ENCODE measurements at places on chromosomes 3 and 15.

DNA sequence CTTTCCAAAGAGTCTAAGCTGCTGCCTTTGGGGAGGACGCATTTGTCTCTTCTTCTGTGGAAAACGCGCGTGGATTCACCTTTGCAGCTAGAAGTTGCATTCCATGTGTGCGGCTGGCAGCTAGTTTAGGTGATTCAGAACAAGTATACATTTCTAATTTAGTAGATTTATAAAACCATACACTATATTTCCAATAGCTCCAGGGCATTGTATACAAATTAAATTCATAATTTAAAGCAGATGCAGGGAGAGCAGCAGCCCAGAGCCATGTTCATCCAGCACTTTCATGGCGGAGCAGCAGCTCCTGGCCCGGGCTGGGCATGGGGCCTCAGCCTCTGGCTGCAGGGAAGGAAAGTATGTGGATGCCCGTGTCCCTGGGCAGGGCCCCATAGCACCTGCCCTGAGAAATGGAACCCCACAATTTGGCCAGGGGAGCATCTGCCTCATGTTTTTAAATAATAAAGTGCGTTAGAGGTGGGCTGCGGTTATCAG, 42.8 kb upstream of the SEC22A start:
- DNase-seq: no peak

GRCh38 chr3:59388555-59389270, 338.9 kb upstream of the CFAP20DC start:
- no peak for DNase-seq

DNA sequence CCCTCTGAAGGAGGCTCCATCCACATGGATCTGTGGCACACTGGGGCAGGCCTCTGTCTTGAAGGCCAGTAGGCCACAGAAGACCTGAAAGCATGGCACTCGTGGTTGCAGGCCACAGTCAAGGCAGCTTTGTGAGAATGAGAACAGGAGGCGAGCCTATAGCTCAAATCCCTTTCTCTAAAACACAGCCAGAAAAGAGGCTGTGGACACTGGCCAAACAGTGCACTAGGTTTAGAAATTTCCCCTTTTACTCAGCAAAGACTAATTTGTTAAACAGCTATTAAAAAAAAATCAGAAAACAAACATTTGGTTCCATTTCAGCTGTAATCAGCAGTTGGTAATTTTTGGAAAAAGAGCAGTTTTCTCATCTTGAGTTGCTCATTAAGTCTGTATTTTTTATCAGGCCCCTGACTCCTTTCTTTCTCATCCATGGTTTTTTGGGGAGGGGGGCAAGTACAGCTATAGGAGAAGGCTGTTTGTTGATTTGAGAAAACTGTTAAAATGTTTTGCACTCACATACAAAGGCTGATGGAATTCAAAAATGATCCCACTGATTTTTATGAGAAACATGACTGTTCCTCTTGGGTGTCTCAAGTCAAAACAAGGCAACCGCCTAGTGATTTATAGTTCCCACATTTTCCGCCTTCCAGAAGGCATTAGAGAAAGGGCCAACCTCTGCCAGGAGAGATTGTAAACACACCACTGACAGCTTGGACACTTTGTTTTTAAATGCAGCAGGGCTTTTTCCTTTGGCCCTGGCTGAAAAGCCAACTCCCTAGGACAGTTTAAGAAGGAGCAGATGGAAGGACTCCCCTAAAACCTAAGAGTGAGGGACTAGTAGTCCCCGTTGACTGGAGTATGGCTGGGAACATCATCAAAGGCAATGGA, 28.1 kb downstream of the PARP16 start:
- no peak for DNase-seq

- DNase-seq: no peak
These were observed 26.6 kb downstream of the GABRA5 start for GRCh38 chr15:26893351-26894065.

DNA sequence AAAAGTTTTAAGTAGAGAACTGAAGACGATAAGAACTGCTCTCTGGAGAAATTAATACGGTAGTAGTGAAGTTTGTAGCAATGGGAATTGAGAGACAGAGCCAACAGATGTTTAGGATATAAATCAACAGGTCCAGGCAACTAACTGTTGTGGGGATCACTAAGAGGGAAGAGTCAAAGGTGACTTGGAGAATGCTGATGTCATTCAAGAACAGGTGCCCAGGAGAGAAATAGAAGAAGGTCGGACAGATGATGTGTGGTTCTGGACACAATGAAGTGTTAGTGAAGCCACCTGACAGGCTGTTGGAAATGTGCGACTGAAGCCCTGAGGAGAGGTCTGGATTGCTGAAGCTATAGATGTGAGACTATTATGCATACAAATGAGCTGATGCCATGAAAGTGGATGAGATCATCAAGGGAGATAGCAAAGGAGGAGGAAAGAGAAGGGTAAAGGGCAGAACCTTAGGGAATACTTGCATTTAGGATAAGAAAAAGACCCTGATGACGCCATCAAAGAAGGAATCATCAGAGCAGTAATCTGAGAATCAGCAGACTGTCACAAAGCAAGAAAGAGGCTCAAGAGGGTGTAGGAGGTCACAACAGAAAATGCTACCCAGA, 183.7 kb downstream of the FRMD5 start:
- no peak for DNase-seq

DNA sequence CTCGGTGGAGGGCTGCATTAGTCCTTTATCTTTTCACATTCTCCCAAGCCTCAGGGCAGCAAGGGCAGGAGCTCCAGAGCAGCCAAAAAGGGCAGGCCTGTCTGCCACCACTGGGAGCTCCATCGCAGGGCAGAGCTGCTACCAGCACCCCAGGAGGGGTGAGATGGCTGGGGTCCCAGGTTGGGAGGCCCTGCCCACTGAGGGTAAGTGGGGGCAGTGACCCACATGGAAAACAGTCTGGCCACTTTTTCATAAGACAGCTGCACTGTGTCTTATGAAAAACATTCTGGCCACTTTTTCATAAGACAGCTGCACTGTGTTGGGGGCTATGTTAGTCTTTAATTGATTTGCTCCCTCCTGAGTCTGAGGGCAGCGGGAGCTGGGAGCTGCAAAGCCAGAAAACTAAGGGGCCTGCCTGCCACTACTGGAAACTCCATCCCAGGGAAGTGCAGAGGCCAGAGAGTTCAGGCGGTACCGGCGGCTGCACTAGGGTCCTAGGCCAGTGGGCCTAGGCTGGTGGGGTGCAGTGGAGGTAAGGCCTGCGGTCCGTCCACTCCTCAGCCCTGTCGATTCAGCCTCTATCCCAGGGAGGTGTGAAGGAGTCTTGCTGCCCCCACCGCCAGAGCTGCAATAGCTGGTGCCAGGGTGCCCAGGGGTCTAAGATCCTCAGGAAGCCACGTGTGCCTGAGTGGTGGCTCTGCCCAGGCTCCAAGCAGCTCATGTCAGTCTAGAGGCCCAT, 45.4 kb downstream of the TMCO5A start:
- no peak for DNase-seq

DNA sequence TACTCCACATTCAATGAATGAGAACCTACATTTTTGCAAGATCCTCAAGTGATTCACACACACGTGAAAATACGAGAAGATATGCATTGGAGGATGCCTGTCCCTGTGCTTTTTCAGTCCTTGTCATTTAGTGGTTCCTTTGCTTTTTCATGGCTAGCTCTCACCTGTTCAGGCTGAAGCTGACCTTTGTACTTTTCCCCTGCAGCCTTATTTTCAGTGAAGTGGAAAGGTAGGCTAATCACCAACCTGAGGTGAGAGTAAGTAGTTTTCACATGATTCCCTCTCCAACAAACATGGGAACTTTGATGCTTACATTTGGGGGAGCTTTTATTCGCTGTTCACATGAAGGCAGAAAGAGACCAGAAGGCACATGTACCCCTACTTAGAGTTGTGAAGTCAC, 8.3 kb downstream of the ITPR1 start:
- DNase-seq: no peak

GRCh38 chr3:7075117-7075516, 214.2 kb downstream of the GRM7 start:
- DNase-seq: no peak

DNA sequence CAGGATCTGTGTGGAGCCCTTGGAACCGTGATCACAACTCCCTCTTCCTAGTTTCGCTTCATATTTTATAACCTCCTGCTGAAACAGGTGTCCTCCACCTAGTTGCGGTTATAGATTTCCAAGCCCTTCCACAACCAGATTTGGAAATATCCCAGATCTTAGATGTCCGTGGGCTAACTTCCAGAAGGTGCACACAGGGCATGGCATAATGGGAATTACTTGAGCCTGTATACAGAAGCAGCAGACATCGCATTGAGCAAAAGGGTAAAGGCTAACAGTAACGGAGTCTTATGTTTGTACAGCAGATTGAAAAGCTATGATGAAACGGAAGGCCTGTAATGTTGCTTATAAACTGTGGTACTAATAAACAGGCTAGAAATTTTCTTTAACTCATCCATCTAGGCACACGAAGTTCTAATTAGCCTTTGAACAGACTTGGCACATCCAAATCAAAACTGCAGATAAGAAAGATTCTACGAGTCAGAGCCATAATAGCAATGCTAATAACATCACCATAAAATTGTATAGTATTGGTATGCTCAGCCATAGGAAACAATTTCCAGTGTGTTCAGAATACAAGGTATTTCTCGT, 1.2 kb upstream of the USF3 start:
- DNase-seq: no peak

DNA sequence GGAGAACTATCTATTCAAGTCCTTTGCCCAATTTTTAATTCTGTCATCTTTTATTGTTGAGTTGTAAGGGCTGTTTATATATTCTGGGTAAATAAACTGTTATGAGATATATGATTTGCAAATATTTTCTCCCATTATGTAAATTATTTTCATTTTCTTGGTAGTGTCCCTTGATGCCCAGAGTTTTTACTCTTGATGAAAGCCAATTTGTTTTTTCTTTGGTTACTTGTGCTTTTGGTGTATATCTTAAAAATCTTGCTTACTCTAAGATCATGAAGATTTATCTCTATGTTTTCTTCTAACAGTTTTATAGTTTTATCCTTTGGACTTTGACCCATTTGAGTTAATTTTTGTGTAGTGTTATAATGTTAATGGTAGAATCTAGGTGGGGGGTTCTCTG, 44.5 kb downstream of the TIMP4 start:
- DNase-seq: no peak

DNA sequence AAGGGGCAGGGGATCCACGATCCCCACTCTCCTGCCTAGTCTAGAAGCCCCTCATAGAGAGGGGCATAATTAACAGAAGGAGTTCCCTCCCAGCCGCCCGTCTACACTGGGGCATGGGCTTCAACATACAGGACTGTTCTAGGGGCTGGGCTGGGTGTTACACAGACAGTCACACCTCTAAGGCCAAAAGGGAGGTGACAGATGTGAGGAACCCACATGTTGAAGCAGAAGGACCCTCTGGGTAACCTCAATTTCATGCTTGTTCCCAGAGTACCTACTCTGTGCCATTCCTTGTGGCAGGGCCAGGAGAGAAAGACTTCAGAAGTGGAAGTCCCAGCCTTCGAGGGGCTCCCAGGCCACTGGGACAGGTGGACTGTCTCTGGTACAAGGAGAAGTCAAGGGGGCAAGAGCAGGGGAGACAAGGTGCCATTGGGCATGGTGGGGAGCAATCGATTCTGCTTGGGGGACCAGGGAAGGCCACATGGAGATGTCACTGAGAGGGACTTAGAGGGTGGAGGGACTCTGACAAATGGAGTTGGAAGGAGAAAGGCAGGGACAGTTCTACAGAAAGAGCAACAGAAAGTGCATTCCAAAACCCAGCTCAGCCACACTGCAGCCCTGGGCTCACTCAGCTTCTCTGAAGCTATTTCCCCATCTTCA, 71.3 kb downstream of the CPN2 start:
- no peak for DNase-seq

DNA sequence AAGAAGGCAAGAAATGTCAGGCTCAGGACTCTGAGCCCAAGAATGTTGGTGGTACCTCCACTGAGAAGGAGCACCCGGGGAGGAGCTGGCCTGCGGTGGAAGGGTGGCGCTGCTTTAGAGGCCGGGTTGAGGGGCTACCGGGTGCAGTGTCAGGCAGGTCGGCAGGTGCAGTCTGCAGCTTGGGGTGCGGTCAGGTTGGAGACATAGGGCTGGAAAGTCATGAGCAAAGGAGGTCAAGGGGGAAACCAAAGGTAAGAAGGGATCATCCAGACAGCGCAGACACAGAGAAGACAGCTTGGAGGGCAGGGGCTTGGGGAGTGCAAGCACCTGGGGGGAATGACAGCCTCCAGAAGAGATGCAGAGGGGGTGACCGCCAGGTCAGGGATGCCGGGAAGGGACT, 274.4 kb upstream of the LYSMD4 start:
- DNase-seq: no peak
